ENCODE measurements at places on chromosomes 11 and 22.

- no peak for DNase-seq
Measured at GRCh38 chr11:134126217-134126822, 57.4 kb downstream of the JAM3 start.

GRCh38 chr11:130308059-130308458, 6.7 kb downstream of the ZBTB44 start:
- DNase-seq, result no peak

- no peak for DNase-seq
Measured at GRCh38 chr11:69640995-69641581, at the start of gene CCND1. CCND1 (plus strand) TSS chr11:69641156; CDS start chr11:69641314, 158 bp downstream.

DNA sequence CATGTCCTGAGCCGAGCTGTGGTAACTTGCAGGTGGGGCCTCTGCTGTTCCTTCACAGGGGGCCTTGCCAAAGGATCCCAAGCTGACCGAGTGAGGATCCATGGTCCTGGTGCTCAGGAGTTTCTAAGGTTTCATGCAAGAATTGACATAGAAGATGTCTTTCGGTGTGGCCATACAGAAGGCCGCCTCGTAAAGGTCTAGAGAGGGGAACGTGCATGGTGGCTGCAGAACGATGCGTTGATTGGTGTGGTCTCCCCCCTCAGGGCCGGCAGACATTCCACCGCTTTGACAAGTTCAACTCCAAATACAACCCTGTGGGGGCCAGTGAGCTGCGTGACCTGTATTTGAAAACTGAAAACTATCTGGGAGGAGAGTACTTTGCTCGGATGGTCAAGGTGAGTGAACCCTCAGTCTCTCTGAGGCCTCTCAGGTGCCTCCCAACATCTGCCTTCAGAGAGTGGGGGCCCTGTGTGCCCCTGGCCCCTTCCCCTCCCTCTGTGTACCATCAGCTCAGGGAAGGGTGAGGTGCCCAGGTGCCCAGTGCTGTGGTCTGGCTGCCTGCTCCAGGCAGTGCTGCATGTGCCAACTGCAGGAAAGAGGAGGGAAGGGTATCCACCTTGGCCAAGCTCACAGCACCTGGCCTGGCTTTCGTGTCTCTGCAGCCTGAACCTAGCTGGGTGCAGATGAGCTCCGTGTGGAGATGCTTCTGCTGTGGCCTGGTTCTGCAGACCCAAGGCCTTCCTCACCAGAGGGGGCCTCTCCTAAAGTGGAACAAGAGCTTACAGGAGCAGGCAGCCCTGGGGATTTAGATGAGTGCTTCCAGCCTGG, 39.8 kb downstream of the AMPD3 start:
- DNase-seq, result no peak

GRCh38 chr11:128069665-128070064, 517.7 kb downstream of the ETS1 start:
- DNase-seq, result no peak

GRCh38 chr11:95706974-95707387, 82.6 kb downstream of the FAM76B start:
- no peak for DNase-seq
